Smooth muscle cell of the umbilical artery (primary cell): ENCODE measurements at places on chromosomes 6 and 20. TPM values are rescaled to one million over a fixed set of nuclear protein-coding genes. Genes with fewer than 3 reads are reported as not detected.

The ZHX3 gene
- 49.0 and 57.6 TPM in 2 replicates for total RNA-seq

The CENPW gene
- 2.7 and 6.3 TPM in 2 replicates for total RNA-seq

The CPNE5 gene
- total RNA-seq: 0.18 and 0.30 TPM in 2 replicates

The DLK2 gene
- 0.30 and 1.6 TPM in 2 replicates for total RNA-seq

The TNNC2 gene
- total RNA-seq: not detected in 2 replicates

The IP6K3 gene
- total RNA-seq: 1.1 and 5.9 TPM in 2 replicates

The GGTLC1 gene
- total RNA-seq: not detected in 2 replicates

The CEP85L gene
- total RNA-seq: 12.5 and 20.8 TPM in 2 replicates

The RAMACL gene
- total RNA-seq: 0.74 and 2.1 TPM in 2 replicates

The SDHAF4 gene
- 3.9 and 5.2 TPM in 2 replicates for total RNA-seq

The JPH2 gene
- 2.0 and 10.4 TPM in 2 replicates for total RNA-seq

The ANGPT4 gene
- not detected in 2 replicates for total RNA-seq

The MUC22 gene
- total RNA-seq: not detected in 2 replicates

The CD93 gene
- total RNA-seq: 0.69 and 0.89 TPM in 2 replicates

The ANKRD6 gene
- 2.1 and 3.9 TPM in 2 replicates for total RNA-seq

The GABBR1 gene
- total RNA-seq: 13.1 and 18.6 TPM in 2 replicates

The PPP1R11 gene
- 16.3 and 17.2 TPM in 2 replicates for total RNA-seq

The C6orf58 gene
- 0.14 TPM in 1 of 2 replicates, not detected in the other for total RNA-seq

The TTK gene
- 3.6 and 14.6 TPM in 2 replicates for total RNA-seq

The PROKR2 gene
- total RNA-seq: not detected in 2 replicates

The C20orf202 gene
- not detected in 2 replicates for total RNA-seq

The FBXO9 gene
- total RNA-seq: 41.9 TPM in 2 replicates

The CST1 gene
- not detected in 2 replicates for total RNA-seq

The MTFR2 gene
- 0.30 and 2.4 TPM in 2 replicates for total RNA-seq

The SIRPB2 gene
- total RNA-seq: not detected in 2 replicates

The DNAH8 gene
- not detected in 2 replicates for total RNA-seq

The HAO1 gene
- total RNA-seq: not detected in 2 replicates
